Activated CD4-positive, CD25-positive, alpha-beta regulatory T cell treated with anti-CD3 and anti-CD28 coated beads, Interleukin-2, amount 50 U/mL, for 16 hours (primary cell): ENCODE measurements at places on chromosomes 16 and 17.

DNA sequence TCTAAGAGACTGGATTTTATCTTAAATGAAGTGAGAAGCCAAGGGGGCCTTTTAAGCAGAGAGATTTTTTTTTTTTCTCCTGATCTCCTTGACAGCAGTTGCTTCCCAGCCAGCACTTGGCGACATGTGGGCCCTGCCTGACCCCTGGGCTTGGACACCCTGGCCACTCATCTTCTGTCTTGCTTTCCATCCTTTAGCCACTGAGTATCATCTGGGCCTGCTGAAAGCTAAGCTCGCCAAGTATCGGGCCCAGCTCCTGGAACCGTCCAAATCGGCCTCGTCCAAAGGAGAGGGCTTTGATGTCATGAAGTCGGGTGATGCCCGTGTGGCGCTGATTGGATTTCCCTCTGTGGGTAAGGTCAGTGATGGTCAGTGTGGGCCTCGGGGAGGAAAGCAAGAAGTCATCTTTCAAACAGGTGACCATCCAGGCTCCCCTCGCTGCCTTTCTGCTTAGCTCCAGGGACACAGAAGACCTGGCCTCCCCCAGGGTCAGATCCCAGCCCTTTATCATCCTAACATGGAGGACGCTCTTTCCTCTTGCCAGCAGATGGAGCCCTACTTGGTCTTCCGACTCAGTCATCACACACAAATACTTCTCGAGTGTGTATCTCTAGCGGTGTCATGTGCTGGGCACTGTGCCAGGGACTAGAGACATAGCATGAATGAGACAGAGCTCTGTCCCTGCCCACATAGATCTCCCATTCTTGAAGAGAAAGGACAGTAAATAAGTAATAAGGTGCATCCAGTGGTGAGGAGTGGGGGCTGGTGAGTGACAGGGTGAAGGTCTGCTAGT is 6.1 kb downstream of the DRG2 start:
- no peak for DNase-seq

GRCh38 chr16:55660828-55661227 is 5.0 kb downstream of the SLC6A2 start:
- no peak for DNase-seq

DNA sequence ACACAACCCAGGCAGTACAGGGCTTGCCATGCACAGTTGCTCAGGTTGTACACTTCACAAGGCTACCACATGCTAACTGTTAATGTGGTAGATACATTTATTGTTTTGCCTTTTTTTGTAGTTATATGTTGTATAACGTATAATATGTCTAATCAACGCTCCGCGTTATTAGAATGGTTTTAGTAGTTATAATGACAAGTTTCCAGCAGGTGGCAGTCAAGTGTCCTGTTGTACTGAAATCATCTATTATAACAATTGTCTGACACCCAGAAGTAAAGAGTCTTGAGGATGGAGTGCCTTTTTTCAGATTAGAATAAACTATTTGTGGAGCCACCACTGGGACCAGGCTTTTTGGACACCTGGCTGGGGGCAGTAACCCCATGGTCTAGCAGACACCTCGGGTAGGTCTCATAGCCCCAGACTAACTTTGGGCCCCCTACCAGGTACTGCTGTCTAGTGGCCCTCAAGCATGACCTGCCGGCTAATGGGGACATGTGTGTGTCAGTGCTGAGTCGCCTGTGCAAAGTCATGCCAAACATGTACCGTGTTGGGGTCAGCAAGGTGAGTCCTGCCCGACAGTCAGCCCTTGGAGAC is 32.8 kb downstream of the MYO15A start:
- DNase-seq = peak; percentile 23

DNA sequence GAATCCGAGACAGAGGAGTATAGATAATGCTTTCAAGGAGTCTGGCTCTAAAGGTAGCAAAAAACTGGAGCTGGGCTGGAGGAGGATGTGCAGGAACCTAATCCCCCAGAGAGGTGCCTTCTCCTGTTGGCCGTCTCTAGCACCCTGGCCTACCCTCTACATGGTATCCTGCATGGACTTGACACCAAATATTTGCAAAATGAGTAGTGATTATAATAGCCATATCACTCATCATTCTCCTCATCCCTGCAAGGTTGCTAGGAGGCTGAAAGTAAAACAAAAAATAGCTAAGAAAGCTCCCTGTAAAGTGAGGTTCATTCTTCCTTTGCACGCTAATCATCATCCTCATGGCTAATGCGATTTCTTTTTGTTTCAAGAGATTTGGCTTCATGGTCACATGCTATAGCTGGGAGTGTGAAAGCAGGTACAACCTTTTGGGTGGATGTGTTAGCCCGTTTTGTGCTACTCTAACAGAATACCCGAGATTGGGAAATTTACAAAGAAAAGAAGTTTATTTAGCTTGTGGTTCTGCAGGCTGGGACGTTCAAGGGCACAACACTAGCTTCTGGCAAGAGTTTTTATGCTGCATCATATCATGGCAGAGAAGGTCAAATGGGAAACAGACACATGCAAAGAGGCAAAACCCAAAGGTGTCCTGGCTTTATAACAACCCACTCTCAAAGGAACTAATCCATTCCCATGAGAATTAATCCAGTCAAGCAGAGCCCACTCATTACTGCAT is 27.1 kb upstream of the CIITA start:
- DNase-seq = no peak

DNA sequence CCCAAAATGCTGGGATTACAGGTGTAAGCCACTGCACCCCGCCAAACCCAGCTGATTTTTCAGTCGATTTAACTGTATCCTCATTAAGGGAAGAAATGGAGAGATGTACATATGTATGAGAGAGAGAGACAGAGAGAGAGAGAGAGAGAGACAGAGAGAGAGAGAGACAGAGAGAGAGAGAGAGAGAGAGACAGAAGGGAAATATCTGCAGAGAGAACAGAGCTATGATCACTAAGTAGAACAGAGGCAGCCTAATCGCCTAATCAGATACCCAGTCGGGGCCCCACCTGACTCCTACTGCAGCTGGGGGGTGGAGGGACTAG is 70.0 kb downstream of the RBBP6 start:
- DNase-seq = no peak

DNA sequence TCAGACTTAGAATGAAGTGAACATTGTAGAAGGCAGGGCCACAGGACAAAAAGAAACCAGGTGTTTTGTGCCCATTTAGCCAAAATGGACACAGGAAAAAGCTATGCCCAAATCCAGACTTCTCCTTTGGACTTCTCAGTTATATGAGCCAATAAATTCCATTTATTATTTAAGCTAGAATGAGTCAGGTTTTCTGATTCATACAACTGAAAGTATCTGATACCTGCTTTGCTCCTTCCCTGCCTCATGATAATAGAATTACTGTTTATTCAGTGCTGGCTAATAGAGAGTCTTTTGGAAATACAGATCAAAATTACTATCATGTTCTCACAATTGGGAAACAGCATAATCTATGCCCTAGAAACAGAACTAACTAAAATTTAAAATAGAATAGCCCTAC is 8.7 kb upstream of the CPD start:
- DNase-seq = no peak

DNA sequence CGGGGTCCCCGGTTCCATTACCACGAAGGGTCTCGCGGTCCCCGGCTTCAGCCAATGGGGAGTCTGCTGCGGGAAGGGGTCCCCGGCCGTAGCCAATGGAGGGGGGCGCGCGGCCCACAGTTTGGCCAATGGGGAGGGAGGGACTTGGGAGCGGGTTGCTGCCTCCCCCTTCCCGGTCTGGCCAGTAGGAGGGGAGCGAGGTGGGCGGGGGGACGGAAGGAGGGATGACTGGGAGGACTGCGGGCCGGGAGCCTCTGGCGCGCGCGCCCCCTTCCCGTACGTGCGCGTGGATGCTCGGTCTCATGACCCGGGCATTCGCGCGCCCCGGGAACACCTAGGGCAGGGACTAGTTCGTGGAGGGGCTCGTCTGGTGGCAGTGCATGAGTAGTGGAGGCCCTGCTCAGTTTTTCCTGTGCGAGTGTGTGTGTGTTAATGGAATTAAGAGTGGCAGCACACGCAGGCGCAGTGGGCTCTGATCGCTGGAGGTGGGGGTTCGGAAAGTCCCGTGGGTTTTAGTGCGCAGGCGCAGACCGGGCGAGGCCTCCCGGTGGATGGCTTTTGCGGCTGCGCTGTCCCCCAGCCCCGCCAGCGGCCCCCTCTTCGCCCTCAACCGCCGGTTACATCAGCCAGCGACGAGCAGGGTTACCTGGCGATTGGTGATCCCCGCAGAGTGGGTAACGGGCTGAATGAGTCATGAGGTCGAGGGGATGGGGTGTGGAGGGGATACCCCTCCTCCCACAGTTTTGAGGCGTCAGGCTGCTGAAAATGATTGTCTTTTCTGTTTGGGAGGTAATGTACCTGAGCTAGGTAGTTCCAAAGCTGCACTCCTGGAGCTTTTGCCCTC is 1.3 kb downstream of the ATXN2L start:
- DNase-seq = peak; percentile 88

- DNase-seq = peak; percentile 88
Observed at GRCh38 chr16:29961479-29962343, at the start of gene TMEM219. TMEM219 (plus strand) TSS chr16:29962079; CDS start chr16:29963144, 1,065 bp downstream.

DNA sequence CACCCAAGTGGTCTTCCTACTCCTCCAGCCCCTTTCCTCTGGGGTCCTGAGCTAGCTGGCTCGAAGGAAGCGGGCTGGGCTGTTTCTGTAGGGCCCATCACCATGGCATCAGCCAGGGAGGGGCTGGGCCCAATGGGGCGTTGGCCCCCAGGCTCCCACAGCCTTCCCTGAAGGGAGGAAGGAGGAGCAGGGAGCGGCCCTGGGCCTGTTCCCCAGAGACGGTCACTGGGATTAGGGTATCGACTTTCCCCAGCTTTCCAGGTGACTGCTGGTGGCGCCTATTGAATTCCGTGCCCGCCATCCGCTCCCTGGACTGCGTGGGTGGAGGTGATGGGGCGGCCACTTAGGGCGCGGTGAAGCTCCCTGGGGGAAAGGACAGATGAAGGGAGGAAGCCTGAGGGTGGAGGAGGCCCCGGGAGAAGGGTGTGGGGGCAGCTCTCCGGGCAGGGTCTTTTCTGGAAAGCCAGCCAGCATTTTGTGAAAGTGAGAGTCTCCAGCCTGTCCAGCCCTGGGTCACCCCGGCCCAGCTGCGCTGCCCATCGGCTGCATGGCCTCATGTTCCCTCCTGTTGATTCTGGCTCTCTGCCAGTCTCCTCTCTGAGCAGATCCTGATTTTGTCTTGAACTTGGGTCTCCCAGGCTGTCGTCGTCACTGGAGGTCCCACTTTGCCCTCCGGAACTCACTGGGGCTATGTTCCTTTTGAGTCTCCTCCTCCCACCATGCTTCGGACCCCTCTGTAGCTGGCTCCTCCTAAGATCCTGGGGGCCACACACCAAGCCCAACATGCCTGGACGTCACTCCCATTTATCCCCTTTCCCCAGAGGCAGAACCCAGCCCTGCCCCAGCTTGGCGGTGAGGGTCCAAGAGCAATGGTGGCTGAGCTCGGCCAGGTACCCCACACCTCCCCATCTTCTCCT is 9.8 kb downstream of the NHERF1 start:
- no peak for DNase-seq

DNA sequence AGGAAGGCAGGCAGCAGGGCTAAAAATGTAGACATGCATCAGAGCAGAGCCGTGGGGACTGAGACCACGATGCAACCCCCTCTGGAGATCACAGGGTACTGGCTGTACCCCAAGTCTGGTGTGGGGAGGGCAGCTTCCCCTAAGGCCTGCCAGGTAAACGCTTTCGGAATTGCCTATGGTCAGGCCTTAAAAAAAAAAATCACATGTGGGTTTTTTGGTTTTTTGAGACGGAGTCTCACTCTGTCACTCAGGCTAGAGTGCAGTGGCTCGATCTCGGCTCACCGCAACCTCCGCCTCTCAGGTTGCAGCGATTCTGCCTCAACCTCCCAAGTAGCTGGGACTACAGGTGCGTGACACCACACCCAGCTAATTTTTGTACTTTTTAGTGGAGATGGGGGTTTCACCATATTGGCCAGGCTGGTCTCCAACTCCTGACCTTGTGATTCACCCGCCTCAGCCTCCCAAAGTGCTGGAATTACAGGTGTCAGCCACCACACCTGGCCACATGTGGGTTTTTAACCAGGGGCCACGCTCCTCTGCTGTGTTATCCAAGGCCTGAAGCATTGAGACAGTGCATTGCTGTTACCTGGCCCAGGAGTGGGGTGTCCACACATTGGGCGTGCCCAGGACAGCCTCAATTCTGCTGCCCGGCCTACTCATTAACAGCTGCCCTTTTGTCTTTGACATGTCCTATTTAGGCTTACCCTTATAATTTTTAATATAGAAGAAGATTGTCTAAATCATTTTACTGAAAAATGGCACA is 50.4 kb downstream of the LITAF start:
- DNase-seq = no peak

GRCh38 chr17:1737531-1738291 is 5.0 kb upstream of the SERPINF2 start:
- no peak for DNase-seq

- no peak for DNase-seq
Observed at GRCh38 chr17:40791111-40791510, 8.6 kb downstream of the KRT28 start.

DNA sequence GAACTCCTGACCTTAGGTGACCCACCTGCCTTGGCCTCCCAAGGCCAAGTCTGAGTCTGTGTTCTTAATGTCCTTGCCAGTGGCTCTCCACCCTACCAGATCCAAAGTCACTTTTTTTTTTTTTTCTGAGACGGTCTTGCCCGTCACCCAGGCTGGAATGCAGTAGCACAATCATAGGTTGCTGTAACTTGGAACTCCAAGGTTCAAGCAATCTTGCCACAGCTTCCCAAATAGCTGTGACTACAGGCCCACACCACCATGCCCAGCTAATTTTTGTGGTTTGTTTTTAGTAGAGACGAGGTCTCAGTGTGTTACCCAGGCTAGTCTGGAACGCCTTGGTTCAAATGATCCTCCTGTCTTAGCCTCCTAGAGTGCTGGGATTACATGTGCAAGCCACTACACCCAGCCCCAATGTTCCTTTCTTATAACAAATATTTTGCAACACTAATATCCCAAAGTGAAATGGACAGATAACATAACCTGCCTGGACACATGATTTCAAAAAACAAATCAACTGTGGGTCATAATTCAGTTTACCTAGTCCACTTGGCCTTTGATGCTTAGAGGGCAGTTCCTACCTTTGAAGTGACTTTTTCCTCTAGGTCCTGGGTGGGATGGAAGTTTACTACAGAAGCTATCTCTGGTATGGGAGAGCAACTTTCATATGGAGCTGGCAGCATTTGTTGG is 4.0 kb upstream of the RAPGEFL1 start:
- DNase-seq = no peak

- DNase-seq = no peak
Observed at GRCh38 chr16:73140929-73141328, 93.0 kb upstream of the ZFHX3 start.

DNA sequence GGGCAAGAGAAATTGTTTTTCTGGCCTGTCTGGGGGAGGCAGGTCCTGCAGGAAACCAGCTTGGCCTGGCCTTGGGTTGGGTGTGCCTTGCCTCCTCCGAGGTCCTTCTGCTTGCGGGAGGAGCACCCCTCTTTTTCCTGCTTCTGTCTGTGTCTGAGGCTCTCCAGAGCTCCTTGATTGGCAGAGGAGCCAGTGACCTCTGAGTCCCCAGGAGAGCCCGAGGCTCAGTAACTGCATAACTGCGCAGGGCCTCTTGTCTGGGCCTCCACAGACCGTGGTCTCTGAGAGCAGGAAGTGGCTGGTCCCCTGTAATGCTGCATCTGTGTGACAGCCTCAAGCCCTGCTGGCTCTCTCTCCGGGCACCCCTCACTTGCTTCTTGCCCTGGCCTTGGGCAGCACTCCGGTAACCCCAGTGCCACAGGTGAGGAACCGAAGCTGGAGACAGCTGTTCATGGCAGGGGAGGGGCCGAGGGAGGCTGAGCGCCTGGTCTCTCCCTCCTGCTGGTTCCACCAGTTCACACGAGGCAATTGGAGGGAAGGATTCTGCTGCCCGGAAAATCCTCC is 1.6 kb downstream of the CAPN15 start:
- DNase-seq = no peak
